ENCODE measurements at places on chromosomes 11 and 22.

- DNase-seq = no peak
Measured at GRCh38 chr22:45775062-45775461, 103.4 kb downstream of the ATXN10 start.

DNA sequence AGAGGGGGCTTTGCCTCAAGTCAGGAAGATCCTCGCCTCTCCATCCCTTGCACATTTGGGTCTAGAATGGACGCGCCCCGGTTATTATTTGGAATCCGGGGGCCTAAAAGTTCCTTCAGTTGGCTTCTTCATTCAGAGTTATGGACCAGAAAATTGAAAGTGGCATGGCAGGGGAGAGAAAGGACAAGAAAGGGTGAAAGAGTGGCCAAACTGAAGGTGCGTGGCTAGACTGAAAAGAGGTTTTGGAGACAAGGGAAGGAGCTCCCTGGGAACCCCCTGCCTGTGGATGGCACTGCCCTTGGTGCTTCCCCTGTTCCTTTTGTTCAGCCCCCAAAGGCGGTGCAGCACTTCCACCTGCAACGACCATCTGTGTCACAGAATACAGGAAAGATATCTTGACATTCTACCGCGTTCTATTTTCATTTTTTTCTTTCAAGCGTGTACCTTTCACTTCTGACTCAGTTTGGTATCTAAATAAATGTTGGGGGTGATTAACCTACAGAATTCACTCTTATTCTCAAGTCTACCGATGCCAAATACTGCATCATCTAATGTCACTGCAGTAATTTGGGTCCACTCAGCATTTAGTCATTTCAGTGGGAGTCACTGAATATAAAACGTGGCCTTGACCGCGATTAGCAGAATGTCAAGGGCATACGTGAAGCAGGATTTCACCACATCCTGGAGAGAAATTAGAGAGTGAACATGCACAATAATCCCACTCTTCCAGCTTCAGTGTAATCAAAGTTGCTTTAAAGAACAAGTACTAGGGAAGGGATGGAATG, 88.1 kb upstream of the ARHGAP32 start:
- no peak for DNase-seq

- no peak for DNase-seq
Measured at GRCh38 chr11:1643146-1643690, 13.6 kb downstream of the KRTAP5-5 start.

- peak; percentile 27 for DNase-seq
Measured at GRCh38 chr22:46929046-46929709, 166.7 kb downstream of the TBC1D22A start.

GRCh38 chr22:33224841-33225240, 166.7 kb upstream of the SYN3 start:
- DNase-seq = no peak

- DNase-seq = no peak
Measured at GRCh38 chr22:36334081-36334820, 53.5 kb downstream of the MYH9 start.

DNA sequence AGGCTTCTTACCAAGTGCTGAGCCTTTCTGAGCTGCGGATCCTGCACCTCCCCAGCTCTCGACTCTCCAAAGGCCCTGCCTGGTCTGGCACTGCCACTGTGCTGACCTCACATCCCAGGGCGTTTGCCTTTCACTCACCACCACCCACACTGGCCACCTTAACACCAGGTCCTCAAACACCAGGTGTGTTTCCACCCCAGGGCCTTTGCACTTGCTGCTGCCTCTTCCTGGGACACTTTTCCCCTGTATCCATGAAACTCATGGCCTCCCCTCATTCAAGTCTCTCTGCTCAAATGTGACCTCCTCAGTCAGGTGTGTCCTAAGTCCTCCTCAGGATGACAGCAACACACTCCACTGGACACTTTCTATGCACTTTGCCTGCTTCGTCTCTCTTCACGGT, 51.4 kb upstream of the ANO1 start:
- DNase-seq = no peak

DNA sequence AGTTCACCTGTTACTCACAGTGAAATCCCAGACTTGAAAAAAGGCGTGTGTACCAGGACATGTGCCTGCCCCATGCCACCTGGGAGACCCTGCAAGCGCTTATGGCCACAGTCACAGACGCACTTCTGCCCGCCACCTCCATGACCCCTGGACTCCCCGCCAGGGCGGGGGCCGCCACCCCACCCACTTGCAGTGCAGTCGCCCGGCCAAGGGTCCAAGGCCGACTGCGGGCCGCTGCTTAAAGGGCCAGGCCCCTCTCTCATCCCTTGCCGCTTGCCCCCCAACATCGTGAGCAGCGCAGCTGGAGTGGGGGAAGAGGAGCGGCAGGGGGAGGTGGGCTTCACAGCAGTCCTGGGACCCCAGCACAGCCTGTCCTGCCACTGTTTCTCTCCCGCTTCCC, 10.8 kb downstream of the DUSP8 start:
- DNase-seq = no peak

- no peak for DNase-seq
Measured at GRCh38 chr22:27952779-27953178, 33.7 kb upstream of the PITPNB start.

DNA sequence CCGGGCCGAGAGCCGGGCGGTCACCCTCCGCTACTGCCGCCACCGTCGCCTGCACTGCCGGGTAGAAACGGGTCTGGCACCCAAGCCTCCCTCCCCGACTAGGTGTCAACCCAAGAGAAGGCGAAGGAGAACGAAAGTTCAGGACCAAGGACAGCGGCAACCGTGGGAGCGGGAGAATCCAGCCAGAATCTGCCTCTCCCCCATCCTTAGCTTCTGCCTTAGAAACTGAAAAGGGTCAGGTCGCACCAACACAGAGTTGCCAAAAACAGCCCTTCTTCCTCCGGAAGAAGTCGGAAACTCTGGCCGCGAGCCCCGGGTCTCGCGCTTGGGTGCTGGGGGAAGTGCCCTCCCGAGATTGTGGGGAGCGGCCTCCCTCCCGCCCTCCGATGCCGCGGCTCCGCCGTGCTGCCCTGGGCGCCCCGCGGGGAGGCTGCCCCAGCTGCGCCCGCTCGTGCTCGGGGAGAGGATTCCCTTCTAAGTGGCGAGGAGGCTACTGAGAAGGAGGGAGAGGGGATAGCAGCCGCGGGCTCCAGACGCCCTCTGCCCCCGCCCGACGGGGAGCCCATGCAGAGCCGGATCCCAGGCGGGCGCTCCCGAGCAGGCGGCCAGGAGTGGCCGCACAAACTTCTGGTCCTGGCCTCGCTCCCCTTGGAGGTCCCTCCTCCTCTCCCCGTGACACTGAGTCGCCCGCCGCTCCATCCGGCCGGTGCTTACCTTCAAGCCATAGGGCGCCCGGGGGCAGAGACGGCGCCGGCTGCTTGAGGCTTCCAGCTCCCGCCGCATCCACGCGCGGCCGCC, 637 bp downstream of the DRD2 start:
- peak; percentile 98 for DNase-seq

DNA sequence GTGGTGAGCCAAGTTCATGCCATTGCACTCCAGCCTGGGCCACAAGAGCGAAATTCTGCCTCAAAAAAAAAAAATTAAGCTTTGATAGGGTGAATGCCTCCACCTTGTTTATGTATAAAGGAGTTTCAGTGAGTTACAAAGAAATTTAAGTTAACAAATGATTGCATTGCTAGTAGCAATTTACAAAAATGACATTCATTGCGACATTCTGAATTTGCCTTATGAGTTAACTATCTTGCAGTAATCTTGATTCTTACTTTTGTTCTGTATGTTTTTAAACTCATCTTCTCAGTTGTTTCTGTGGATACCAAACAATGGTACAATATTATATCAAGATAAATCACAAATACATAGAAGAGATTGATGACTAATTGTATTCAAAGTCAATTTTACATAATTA, 207.0 kb downstream of the DDX10 start:
- no peak for DNase-seq

DNA sequence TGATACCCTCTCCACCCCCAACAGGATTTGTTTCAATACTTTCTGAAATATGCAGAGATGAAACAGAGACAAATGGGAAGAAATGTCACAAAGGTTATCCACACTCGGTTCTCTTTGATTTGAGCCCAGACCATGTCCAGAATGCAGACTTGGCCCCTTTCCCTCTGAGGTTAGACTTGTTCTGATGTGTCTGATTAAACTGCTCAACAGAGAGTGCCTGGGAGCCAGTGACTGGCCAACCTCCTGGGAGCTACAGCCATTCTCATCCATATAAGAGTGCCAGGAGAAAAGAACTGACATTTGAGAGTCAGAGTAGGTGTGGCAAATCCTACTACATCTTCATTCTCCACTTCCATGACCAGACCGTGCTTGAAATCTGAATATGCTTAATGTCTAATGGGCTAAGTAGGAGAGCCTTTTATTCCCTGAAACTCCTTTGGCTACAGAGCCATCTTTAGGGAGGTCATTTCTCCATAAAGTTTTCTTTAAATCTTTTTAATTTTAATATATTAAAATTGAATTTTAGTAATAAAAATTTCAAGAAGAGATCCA, 201.4 kb downstream of the BLID start:
- DNase-seq = no peak

- no peak for DNase-seq
Measured at GRCh38 chr11:18768978-18769377, 22.6 kb downstream of the PTPN5 start.

- DNase-seq = no peak
Measured at GRCh38 chr11:65658174-65659021, 4.3 kb downstream of the RELA start.

DNA sequence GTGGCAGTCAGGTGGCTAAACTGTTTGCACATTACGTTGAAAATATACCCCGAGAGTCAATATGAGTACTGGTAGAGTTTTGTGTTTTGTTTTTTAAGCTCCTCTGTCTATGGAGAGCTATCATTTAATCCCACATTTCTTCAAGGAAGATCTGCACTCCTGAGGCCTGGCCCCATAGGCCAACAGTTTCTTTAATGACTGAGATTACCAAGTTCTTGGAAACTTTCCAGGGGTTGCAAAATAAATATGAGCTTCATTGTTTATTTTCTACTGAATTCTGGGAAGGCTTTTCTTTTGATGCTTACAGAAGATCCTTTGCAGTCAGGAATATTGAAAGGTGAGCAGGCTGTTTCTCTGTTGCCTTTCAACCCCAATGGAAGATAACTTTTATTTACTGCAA, 452.0 kb downstream of the JRKL start:
- no peak for DNase-seq

GRCh38 chr11:19320827-19321226, 80.1 kb upstream of the E2F8 start:
- DNase-seq = peak; percentile 57

DNA sequence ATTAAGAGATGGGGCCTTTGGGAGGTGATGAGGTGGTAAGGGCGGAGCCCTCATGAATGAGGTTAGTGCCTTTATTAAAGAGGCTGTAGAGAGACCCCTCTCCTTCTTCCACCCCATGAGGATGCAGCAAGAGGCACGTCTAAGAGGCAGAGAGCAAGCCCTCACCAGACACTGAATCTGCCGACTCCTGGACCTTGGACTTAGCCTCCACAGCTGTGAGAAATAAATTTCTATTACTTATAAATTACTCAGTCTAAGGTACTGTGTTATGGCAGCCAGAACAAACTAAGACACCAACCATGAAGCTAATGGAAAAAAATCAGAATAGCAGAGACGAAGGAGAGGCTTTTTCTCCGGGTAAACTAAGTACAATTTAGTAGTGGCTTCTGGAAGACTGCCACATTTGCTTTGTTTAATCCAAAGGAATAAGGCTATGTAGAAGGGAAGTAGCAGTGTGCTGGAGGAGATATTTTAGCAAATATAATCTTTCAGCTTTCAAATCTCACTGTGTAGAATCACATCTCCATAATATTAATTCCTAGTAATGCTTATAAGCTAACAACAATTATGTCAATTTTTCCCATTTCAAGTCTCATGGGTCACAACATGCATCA, 12.3 kb upstream of the SIK2 start:
- DNase-seq = no peak

DNA sequence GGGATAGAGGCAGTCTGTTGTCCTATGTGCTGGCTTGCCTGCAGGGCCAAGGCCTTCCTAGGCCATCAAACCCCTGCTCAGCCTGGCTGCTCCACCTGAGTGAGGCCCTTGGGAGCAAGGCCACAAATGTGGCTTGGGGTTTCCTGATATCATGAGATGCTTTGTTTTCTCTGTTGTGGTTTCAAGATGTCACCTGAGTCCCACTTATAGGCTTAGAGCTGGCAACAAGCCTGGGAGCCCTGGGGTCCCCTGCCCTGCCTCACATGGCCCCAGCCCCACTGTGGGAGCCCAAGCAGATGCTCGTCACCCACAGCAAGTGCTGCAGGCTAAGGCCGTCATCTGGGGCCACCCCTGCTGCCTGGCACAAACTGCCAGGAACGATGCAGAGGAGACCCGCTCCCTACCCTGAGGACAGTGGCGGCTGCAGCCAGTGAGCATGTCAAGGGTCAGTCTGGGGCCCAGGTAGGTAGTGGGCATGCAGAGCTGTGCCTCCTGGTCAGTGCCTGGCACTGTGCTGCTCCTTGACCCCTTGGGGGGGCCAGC, 75.4 kb upstream of the KCNQ1OT1 start:
- DNase-seq = no peak

- no peak for DNase-seq
Measured at GRCh38 chr11:117932947-117933346, 3.7 kb upstream of the TMPRSS13 start.

- DNase-seq = no peak
Measured at GRCh38 chr11:62832336-62833234, at the start of gene TEX54. Gene TEX54 (minus strand): TSS chr11:62832841.

DNA sequence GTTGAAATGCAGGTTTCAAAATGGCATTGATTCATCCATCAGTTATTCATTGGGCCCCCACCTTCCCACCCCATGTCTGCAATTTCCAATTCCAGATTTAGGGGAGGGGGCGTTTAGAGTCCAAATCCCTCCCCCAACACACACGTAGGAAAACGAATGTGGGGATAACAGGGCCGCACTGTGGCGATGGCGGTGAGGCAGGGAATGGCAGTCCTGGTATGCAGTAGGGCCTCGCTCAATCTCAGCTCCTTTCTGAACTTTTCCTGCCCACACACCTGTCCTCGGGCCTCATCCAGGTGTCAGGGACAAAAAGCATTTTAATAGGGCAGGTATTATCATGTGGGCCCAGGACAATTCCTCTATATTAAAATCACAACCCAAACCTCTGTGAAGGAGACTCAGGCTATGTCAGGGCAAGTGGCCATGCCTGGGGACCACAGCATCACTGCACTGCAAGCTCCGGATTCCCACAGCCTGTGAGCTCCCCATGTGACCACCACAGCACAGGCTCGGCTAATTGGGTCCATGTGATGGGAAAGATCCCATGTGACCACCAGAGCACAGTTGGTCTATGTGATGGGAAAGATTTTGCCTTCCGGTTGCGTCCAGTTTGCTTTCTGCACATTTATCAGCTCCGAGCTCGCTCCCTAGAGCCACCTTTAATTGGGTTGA, 44.5 kb downstream of the RTL6 start:
- DNase-seq = no peak
